ENCODE measurements at places on chromosomes 2 and 18.

DNA sequence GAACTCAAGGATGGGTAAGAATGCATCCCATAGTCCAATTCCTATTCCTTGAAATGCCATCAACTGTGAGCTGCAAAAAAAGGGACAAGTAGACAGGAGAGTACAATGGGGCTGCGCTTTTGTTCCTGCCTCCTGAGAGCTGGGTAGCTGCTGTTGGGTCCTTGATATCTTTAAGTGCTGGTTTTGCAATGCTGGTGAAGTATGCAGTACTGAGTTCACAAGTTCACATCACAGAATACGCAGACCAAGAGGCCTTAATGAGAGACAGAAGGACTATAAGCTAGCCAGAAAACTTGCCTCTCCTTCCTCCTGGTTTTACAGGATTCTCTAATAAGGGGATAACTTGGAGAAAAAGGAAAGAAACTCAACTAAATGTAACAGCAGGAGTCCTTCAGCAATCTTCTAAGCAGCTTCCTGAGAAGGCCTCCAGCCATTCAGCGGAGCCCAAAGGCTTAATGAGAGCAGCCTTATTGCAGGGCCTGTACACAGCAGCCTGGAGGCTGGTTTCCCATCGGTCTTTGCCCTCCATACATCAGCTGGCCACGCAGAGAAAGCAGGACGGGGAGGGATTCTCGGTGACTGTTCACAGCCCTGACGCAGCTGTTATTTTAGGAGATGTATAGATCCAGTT, 293.1 kb downstream of the CDCA7 start:
- DNase-seq: no peak

DNA sequence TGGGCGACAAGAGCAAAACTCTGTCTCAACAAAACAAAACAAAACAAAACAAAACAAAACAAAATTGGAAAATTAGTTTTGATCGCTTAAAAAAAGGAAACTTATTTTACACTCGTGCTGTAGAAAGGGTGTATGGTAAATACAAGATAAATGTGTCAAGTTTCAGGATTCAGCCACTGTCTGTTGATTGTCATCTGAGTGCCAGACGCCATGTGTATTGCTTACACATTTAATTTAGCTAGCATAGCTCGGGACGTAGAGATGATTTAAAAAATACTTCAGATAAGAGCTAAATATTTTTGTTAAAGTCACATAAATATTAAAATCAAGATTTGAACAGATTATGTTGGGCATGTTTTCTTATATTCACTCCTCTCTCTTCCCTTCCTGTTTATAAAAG, 568.1 kb upstream of the ZNF804A start:
- DNase-seq: no peak

DNA sequence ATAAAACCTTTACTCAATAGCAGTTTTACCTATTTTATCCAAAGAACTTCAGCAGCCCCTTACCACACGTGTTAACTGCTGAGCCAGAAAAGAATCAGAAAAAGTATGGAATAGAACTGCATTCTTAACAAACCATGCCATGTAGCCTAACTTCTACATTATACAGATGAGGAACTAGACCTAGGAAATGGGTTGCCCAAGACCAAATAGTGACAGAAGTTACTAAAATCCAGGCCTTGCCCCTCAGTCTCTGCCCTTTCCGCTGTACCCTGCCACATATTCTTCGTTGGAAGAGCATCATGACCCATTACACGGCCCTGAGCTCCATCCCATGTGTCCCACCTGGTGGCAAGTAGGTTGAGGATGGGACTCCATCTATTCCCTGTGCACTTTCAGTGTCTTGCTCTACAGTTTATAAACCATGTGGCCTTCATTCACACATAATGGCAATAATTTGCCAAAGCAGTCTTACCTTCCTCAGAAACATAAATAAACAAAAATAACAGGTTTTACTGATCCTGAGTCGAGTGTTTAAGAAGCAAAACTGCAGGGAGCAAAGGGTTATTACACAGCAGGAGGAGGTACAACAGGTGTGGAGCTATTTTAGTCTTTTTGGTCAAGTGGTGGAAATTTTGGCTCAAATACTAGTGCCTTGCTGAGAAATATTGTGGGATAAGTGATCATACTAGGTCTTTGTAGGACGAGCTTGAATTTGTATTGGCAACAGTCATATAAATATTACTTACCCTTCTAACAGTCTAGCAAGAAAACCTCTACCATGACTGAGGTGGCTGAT, 46.5 kb downstream of the HNRNPLL start:
- no peak for DNase-seq

DNA sequence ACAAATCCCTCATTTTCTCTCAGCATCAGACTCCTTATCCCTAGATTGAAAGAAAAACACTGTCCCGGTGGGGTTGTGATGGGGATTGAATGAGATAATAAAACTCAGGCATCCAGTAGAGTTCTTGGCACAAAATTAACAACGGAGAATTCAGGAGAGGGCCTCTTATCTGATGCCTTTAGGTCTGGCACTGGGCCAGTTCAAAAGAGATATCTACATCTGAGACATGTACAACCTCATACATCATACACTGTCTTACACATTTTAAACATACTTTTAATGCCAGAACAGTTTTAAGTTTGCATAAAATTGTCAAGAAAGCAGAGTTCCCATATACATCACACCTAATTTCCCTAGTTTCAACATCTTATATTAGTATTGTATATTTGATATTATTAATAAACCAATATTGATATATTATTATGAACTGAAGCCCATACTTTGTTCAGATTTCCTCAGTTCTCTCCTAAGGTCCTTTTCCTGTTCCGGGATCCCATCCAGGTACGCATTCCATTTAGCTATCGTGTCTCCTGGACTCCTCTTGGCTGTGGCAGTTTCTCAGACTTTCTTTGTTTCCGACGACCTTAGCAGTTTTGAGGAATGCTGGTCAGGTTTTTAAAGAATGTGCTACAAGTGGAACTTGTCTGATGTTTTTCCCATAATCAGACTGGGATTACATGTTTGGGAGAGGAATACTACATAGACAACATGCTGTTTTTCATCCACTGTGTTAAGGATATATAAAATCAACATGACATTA, 27.8 kb downstream of the NXPH2 start:
- DNase-seq: no peak

- DNase-seq: no peak
Observed at GRCh38 chr2:98940102-98940501, 4.1 kb upstream of the CRACDL start.

DNA sequence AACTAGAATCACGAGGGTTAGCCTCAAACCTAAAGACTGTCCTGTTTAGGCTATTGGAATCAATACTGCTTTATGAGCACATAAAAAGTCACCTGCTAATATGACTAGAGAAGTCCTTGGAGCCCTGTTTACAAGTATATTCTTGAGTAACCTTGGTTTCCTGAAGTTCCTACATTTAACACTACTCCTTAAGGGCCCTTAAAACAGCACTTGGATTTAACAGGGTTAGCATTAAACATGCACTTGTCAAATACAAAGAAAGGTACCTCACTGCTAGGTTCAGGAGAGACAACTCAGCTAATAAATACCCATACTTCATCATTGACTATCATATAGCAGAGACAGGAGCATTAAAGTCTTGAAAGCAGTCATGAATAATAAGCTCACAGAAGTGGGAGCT, 96.7 kb downstream of the SLC5A7 start:
- no peak for DNase-seq

GRCh38 chr2:197577446-197577845, 61.6 kb downstream of the MOB4 start:
- DNase-seq: no peak

GRCh38 chr2:119076713-119077112, 81.8 kb downstream of the C1QL2 start:
- no peak for DNase-seq

GRCh38 chr2:172842511-172843265, 107.0 kb downstream of the RAPGEF4 start:
- DNase-seq: no peak

DNA sequence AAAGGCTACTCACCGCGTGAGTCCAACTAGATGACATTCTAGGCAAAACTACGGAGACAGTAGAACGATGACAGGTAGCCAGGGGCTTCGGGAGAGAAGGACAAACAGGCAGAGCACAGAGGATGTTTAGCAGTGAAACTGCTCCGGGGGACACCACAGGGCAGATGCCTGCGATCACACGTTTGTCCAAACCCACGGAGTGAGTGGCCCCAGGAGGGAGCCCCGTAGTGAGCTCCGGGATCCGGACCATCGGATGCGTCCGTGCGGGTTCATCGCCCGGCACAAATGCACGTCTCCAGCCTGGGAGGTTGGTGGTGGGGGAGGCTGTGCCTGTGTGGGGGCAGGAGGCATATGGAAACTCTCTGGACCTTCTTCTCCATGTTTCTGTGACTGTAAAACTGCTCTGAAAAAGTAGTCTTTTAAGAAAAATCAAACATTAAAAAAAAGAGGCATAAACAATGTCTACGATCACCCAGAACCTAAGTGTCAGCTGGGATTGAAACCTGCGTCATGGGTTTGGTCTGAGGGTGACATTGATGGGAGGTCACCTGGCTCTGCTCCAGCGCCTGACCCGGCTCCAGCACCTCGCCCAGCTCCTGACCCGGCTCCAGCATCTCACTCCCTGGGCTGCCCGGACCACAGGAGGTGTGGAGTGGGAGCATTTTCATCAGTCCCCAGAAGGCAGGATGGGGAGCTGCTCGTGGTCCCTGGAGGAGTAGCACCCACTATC, 83.0 kb upstream of the CTDP1 start:
- DNase-seq: no peak

DNA sequence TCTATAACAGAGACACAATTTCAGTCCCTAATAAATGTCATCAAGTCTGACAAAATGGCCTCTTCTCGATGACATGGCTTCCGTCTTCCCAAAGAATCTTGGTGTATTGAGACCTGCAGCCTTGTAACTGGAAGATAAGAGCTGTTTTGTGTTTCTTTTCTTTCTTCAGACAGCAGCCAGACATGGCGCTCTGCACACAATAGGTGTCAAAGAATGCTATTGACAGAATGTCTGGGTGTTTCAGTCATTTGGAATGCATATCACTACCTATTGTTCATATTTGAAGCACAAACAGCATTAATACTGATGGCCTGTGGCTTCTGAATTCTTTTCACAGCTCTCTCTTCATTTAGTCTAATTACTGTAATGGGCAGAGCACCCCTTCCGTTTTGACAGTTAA, 344.8 kb downstream of the RPRM start:
- no peak for DNase-seq

Measured in breast epithelium (tissue), 4 donors.